Mesothelial cell of epicardium (in vitro differentiated cells): ENCODE measurements at places on chromosomes 1 and 21.

GRCh38 chr1:172946814-172947507, 103.8 kb downstream of the TNFSF18 start:
- DNase-seq = no peak

DNA sequence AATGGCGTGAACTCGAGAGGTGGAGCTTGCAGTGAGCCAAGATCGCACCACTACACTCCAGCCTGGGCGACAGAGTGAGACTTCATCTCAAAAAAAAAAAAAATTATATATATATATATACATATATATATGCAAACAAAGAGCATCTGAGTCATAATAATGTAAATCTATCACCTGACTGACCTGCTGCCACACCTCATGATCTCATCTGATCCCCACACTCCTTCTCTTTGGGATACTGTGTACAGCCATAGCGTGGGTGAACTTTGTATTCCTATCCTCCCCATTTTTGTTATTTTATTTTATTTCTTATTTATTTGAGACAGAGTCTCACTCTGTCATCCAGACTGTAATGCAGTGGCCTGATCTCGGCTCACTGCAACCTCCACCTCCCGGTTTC, 2.6 kb upstream of the HDAC1 start:
- DNase-seq = no peak

DNA sequence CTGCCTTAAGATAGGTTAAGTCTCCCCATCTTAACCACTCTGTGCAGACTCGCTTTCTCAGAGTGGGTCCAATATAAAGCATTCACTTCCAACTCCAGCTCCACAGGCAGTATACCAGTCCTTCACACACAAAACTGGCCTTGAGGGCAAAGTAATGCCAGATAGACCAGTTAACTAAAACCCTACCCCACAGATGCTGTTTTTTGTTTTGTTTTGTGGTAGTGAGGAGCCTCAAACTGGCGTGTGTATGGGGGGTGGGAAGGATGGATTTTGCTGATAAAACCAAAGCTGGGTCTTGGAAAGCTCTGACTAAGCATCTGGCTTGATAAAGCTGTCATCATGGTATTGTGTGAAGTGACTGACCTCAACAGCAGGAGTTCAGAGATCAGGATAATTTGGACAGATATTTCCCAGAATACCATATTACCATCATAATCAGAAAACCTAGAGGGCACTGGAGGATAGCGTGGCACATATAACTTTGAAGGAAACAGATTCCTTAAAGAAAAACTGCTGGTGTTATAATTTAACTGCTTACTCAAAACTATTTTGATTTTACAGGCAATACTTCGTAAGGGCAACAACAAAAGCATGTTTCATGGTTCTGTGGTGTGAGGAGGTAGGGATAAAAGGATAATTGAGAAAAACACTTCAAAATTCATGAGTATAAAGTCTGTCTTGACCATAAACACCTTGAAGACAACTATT, 29.6 kb upstream of the CPLANE2 start:
- DNase-seq = no peak

DNA sequence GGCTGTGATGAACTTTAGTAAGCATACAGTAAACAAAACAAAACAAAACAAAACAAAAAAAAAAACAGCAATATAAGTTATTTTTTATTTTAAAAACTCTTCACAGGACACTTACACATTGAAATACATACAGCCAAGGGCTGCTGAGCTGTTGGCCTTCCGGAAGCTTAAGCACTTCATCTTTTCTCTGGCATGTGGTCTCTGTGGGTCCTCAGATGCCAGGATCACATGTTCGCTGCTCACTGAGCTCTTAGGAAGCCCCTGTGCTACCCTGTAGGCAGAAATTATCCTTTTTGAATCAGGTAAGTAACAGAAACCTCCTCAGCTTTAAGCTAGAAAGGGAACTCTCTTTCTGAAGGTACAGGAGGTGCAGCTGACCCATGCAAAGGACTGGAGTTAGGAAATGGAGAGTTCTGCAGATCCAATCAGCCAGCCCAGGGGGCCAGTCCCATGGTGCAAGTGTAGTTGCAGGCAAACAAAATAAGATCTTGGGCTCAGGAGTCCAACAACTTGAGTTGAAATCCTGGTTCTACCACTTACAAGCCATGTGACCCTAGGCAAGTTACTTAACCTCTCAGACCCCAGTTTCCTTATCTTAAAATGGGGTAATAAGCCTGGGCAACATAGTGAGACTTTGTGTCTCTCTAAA, 22.4 kb upstream of the MED18 start:
- no peak for DNase-seq

- no peak for DNase-seq
Measured at GRCh38 chr1:71089536-71090270, 8.9 kb upstream of the ZRANB2 start.

- no peak for DNase-seq
Measured at GRCh38 chr1:212415107-212415841, 588 bp upstream of the PACC1 start.

DNA sequence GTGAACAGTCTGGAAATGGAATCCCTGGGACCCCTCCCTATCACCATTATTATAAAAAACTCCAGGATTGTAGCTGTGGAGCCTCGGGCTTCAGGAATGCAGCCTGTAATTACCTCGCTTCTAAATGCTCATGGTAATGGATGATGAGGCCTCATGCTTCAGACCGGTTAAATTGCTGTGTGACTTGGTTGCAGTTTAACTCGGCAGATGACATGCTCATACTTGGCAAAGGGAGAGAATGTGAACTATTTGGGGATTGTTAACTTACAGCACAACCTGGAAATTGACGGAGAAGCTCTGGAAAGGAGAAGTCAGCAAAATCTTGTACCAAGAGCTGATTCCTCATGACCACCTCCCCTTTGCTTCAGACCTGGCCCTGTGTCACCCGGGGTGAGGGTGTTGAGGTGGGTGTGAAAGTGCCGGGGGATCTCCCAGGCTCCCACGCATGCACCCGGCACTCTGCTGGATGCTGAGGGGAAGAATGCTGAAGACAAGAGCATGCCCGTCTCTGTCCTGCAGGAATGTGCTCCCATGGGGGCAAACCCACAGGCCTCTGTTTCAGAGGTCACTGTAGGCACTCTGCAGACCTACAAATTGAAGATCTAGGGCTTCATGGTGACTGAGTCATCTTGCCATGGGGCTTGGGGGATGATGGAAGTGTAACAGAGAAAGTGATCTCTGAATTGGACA, 364.8 kb downstream of the RPS6KC1 start:
- no peak for DNase-seq

DNA sequence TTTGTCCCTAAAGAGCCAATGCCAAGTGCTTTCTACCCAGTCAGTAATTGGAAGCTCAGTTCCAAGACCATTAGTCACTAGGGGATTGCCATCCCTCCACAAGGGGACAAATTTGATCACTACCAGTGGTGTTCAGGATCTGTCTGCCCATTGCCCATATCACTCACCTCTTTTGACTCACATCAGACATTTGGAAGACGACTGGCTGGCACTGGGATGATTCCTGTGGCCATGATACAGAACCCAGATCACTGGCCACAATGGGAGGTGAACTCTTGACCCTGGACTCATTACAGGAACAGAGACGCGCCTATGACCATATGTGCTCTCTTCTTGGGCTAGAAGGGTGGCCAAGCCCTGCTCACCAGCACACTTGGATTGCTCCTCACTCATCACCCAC, 71.0 kb downstream of the COLGALT2 start:
- no peak for DNase-seq

- DNase-seq = no peak
Measured at GRCh38 chr1:157363660-157364140, 188.6 kb downstream of the FCRL5 start.

GRCh38 chr1:208637181-208637580, 393.0 kb upstream of the PLXNA2 start:
- DNase-seq = no peak

- DNase-seq = no peak
Measured at GRCh38 chr1:55959136-55959548, 620.2 kb downstream of the PLPP3 start.

DNA sequence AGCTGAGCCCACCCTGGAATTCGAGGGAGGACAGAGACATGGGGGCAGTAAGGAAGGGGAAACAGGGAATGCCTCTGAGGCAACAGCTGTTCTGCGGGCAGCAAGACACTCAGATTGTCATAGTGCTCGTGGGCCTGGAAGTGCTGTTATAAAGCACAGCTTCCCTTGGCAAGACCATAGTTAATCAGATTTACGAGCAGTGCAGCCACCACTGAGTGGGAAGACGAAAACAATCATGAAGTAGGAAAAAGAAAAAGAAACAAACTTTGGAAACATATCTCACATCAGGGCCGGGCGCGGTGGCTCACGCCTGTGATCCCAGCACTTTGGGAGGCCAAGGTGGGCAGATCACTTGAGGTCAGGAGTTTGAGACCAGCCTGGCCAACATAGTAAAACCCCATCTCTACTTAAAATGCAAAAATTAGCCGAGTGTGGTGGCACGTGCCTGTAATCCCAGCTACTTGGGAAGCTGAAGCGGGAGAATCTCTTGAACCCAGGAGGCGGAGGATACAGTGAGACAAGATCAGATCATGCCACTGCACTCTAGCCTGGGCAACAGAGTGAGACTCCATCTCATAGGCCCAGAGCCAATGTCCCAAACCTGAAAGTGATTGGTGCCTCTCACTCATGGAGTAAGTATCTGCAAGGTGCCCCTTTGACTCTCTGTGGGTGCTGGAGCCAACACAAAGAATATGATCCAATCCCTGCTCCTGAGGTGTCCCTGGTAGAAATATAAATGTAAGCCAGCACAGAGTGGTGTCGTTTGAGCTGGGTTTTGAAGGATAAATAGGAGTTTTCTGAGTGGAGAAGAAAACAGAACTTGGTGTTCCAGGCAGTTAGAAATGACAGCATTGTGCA, 55.6 kb upstream of the GPR153 start:
- DNase-seq = no peak

DNA sequence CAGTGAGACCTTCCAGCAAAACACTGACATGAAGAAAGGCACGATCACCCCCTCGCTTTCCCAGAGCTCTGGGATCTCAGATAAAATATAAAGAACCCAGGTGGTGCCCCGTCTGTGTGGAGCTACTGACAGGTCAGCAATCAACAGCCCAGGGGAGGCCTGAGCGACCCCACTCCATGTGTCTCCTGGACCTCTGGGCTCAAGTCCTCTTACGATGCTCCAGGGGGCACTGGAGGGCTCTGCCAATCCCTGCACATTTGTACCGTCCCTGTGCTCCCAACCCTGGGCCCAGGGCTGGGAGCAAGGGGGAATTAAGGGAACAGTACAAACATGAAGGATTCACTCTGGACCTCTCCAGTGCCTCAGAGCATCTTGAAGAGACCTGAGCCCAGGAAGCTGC, 12.5 kb downstream of the S100A7A start:
- DNase-seq = no peak
